ENCODE measurements at places on chromosomes 2 and 18.

GRCh38 chr18:70322385-70322784 is 33.5 kb downstream of the SOCS6 start:
- no peak for DNase-seq

GRCh38 chr2:141810148-141810547 is 320.7 kb downstream of the LRP1B start:
- no peak for DNase-seq

DNA sequence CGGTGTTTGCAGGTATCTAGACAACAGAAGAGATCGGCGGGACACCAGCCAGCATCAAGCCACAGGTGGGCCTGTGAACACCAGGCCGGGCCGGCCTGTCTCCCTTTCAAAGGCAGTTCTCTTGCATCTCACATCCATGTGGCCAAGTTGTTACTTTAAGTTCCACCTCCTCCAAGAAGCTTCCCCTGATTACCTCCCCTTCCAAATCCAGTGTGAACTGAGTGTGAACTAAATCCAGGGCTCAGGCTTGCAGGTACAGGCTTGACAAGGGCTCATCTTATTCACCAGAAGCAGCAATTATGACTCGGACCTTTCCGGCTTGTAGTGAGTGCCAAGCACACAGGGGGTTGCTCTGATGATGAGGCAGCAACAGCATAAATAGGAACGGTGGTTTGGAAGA is 3.9 kb downstream of the CRACDL start:
- no peak for DNase-seq

DNA sequence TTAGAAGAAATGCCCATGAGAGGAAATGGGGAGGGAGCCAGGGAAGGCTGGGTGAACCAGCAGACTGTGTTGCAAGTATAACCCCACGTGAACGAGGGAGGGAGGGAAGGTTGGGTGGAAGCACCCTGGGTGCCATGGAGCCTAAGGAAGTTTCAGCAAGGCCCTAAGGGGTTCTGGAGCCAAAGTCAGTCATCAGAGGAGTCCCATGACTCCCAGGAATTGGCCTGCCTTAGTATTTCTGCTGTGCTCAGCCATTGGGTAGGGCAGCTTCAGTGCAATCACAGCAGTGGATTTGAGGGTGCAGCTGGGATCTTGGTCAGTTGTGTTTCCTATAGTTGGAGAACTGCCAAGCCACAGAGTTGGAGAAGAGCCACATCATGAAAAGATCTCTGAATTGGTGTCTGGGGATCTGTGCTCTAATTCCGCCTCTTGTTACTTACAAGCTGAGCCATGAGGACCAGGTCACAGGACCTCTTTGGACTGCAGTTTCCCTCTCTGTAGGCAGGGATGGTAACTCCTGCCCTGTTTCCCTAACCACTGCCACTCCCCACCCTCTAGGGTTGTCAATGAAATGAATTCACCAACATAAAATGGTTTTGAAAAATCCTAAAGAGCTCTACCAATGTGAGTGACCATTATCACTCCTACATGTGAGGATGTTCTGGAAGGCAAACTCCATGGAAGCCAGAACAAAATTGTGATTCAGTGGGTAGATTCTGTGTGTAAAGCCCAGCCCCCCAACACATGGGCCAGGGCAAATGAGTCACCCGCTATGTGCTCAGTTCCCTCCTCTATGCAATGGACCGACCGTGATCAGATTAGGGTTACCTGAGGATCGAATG is 108.9 kb downstream of the CLIP4 start:
- DNase-seq: no peak

All from stimulated activated CD8-positive, alpha-beta memory T cell treated with anti-CD3 and anti-CD28 coated beads, Interleukin-12 subunit alpha, Interleukin-12 subunit beta, amount 100 ng/mL, for 1 hour (primary cell).